Stimulated activated CD8-positive, alpha-beta memory T cell treated with anti-CD3 and anti-CD28 coated beads, Interleukin-15, amount 100 ng/mL, for 24 hours (primary cell): ENCODE measurements at places on chromosomes 6 and 20.

GRCh38 chr6:34600796-34601195 is 44.7 kb upstream of the SPDEF start:
- no peak for DNase-seq

DNA sequence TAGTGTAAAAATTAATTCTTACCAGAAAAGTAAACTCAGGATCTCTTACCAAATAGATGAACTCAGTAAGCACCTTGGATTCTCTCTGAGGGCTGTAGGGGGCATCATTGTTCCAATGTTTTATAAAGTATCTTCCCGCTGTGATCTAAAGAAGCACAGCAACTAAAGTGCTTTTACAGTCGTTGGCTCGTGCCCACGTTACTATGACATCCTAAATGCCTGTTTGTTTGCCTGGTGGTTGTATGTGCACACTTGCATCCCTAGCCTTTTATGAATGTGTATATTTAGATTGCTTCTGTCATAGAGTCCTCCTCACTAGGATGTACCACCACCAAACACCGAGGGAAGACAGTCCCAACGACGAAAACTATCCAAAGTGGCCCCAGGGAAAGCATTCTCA is 34.5 kb downstream of the SLX4IP start:
- DNase-seq = no peak

DNA sequence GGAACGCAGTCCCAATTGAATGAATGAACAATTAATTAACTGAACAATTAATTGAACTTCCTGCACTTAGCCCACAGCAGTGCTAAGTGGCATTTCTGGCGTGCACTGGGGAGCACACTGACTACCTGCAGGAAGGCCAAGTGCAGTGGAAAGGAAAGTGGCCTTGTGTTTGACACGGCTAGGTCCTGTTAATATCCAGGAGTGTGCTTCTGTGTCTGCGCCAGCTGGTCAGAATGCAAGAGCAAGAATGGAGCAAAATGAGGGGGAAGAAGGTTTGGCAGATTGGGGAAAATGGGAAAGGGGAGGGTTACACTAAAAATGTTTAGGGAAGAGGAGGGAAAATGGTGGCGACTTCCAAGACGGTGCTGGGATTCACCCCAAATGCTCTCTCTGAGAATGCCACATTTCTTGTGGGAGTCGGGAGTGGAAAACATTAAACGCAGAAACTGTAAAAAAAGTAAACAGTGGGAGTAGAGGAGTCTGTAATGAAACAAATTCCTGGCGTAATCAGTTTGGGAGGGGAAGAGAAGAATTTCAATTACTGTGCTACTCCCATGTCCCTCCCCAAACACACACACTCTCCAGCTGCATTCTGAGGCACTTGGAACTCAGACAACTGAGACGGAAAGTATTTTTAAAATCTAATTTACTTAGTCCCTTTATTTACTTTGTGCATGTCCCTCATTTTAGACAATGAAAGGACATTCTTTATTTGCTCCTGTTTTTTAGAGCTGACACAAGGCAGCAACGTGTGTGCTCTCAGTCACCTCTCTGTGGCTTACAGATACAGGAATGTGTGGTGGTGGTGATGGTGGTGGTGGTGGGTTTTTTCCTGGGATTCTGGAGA is 64.1 kb downstream of the CLIC5 start:
- DNase-seq = no peak

- no peak for DNase-seq
Measured at GRCh38 chr6:100116411-100117194, 122.6 kb upstream of the MCHR2 start.

- no peak for DNase-seq
Measured at GRCh38 chr20:35568645-35569044, 26.8 kb downstream of the ERGIC3 start.

- no peak for DNase-seq
Measured at GRCh38 chr20:50725724-50726005, 5.7 kb upstream of the PARD6B start.

DNA sequence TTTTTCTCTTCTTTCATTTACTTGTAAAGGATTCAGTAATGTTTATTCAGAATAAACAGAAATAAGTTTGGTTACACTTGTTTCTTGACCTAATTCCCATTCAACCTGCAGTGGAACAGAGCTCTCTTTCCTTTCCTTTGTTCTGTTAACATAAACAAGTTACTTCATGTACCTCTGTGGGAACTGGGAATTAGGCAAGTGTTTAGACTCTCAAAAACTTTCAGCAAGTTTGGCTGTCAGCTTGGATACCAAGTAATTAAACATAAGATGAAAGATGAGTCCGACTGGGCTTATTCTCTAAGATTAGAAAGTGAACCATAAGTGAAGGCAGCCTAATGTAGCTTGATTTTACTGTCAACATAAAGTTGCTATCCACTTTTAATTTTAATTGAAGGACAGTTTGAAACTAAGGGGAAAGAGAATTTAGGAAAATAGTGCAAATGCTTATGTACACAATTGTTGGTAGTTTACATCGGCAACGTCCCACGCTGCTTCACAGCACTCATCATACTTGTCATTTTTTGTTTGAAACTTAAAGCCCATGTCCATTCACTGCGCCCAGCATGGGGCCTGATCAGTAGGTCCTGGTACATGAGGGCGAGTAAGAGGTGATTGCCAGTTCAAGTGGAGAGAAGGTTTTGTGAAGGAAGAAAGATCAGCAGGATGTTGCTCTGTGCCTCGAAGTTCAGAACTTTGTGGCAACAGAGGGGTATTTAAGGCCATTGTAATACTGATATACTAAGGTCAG is 113.0 kb downstream of the PLEKHG1 start:
- DNase-seq = no peak

GRCh38 chr6:149717255-149717587 is 680 bp downstream of the LATS1 start:
- no peak for DNase-seq

DNA sequence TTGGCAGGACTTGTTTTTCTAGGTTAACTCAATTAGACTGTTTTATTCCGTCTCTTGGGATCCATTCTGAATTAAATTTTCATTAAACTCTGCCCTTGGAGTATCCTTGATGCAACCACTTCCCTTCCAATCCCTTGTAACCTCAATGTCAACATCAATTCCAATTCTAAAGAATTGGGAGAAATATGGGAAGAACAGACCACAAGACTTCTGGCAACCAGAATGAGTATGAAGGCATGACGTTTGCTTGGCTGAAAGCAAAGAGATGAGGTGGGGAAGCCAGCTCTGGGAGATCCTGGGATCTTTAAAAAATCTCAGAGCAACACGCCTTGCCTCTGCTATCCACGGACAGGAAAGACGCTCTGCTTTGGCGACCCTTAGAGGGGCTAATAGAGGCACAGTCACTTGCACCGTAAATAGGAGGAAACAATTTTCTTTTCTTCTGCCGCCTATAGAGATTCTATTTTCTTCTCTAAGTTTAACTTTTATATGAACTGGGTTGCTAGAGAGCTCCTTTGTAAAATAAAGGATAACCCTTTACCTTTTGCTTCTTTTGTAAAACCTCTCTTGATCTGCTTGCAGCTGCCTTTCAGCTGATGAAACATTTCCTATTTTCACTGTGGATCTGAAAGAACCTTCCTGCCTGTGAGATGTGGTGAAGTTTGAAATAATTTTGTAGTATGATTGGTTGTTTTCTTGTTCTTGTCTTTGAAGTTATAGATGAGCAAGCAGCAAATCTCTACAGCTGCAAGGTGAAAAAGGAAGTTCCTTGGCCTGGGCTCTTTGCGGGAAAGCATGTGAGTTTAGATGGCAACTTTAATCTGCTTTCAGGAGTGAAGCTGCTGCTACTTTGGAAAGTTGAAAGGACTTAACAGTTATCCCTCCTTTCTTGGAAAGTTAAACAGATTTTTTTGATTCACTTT is at the start of gene ASIP:
TSS of gene ASIP (plus strand) at position 731 of the 923 bp plus-strand sequence. CDS start 18,952 bp downstream, outside the sequence.
- no peak for DNase-seq

- no peak for DNase-seq
Measured at GRCh38 chr6:44494011-44494501, 106.5 kb downstream of the CDC5L start.

DNA sequence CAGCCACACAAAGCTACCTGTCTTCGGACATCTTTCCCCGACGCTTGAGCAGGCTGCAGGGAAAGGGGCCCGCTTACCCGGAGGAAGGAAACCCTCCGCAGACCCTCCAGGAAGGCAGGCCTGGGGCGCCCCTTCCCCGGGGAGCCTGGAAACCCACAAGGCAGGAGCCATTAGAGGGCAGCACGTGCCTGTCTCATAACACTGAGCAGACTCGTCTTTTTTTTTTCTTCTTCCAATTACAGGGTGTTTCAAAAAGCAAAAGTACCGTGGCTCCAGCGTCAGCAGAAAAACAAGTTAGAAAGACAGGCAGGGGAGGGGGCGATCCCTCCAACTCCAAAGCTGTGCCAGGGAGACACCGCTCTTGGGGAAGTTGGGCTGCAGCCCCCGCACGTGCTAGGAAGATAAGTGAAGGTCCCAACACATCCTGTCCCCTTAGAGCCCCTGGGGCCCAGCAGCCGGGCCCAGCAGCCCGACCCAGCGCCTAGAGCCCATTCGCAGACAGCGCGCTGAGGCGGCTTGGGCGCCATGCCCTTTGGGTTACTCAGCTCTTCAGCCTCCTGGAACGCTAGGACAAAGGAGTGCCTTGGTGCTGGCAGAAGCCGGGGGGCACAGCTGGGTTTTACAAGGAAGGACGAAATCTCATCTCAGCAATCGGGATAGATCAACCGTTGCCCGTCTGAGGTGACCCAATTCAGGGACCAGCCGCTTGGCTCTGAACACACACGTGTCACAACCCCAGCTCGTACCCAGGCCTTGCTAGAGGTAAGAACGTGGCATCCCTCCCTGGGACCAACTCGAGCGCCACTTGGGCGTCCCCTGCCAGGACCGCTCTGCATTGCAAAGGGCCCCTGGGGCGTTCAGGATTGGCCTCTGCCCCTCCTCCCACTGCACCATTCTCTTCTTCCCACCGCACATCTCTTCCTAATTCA is 136.3 kb downstream of the LY86 start:
- DNase-seq = no peak

DNA sequence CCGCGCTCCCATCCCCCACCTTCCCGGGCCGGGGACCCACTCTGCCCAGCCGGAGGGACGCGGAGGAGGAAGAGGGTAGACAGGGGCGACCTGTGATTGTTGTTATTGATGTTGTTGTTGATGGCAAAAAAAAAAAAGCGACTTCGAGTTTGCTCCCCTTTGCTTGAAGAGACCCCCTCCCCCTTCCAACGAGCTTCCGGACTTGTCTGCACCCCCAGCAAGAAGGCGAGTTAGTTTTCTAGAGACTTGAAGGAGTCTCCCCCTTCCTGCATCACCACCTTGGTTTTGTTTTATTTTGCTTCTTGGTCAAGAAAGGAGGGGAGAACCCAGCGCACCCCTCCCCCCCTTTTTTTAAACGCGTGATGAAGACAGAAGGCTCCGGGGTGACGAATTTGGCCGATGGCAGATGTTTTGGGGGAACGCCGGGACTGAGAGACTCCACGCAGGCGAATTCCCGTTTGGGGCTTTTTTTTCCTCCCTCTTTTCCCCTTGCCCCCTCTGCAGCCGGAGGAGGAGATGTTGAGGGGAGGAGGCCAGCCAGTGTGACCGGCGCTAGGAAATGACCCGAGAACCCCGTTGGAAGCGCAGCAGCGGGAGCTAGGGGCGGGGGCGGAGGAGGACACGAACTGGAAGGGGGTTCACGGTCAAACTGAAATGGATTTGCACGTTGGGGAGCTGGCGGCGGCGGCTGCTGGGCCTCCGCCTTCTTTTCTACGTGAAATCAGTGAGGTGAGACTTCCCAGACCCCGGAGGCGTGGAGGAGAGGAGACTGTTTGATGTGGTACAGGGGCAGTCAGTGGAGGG is 2.8 kb downstream of the SOX4 start:
- peak; percentile 11 for DNase-seq

GRCh38 chr6:43223175-43223574 is 6.1 kb downstream of the DNPH1 start:
- no peak for DNase-seq

DNA sequence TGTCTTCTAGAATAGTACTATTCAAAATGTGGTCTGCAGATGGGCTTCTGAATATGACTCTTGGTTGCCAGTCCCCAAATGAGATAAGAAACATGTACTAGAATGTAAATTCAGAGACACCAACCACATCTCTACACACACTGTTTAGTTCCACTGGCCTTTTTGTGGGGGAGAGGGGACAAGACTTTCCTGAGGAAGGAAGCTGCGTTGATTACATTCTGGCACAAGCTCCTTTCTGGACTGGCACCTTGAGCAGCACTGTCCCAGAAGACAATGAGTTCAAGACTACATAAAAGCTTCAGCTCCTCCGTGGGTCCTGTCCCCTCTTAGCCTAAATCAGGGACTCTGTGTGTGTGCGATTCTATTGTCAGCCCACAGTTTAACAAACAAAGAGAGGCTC is 6.9 kb upstream of the IYD start:
- DNase-seq = no peak

DNA sequence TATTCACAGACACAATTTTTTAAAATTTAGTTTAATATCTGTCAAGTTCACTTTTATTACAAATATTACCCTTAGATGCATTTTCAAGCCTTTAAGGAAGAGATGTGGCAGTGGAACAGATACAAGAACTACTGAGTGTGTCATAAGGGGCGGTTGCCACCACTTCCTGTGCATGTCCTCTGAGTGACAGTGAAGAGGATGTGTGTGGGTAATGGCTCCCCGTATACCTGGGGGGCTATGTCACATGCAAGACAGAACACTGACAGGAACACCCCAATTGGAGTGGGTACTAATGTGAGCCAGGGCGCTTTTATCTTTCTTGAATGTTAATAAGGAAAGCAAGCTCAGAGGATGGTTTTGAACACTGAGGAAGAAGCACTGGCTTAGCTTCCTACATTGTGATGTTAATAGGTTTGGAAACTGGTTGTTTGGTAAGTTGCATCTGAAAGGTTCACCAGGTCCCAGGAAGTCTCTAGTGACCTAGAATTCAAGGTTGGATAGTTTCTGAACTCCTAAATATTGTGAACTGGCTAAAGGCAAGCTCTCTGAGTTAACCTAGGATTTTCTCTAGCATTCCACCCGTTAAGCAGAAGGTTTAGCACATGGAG is 83.4 kb upstream of the ASF1A start:
- no peak for DNase-seq

GRCh38 chr6:42756722-42757121 is 10.8 kb upstream of the TBCC start:
- DNase-seq = no peak

GRCh38 chr6:160337991-160338390 is 10.2 kb upstream of the SLC22A3 start:
- DNase-seq = no peak

GRCh38 chr6:6469074-6469473 is 119.4 kb upstream of the LY86 start:
- DNase-seq = no peak

GRCh38 chr20:13800728-13801134 is 15.9 kb downstream of the NDUFAF5 start:
- no peak for DNase-seq

DNA sequence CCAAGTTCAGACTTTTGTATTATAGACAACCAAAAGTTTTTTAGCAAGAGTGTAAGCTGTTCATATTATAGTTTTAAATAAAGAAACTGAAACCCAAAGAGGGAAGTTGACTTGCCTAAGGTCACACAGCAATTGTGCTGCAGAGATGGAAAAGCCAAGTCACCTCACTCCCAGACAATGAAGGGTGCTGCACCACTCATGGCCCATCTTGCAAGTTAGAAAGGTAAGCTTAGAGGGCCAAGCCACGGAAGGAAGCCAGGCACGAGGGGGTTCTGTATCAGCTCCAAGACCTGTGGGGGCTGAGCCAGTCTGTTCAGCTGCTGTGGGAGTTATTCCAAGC is 860 bp downstream of the DEFB124 start:
- no peak for DNase-seq
